ENCODE measurements at places on chromosomes 6 and 20.

DNA sequence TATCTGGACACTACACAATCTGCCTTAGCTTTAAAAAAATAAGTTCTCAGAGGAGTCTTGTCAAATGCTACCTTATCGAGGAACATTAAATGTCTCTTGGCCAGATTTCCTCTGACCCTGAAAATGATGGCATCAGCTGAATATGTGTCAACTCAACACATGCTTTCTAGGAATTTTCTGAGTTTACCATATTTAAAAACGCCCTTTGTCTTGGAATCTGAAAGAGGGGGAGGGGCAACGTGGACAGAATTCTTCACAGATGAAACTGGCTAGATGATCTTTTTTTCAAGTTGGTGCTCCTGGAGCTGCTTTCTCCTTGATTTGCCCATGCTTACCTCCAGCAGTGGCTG is 5.1 kb downstream of the SOX4 start:
- no peak for DNase-seq

GRCh38 chr6:133991096-133991593 is 38.1 kb downstream of the TBPL1 start:
- no peak for DNase-seq

DNA sequence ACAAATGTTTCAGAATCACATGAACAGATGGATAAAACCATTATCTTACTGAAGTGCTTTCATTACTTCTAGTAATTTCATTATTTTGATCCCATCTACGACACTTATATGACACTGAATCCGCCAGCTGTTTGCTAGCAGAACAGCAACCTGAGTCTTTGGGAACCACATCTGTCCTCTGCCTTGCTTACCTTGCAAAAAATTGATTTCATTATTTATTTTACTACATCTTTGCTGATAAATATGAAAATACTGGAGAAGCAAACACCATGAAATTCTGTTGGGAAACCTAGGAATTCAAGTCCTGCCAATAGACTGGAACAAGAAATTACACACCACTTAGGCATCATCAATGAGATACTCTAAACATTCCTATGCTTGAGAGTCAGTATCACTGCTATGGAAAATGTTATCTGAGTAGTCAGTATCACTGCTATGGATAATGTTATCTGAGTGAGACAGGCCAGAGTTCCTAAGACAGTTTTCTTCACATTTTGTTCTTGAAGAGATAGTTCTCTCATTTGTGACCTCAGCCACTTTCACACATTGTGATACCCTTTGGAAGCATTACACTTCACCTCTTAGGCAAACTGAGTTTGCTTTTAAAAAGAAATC is 91.9 kb downstream of the PDE10A start:
- no peak for DNase-seq

- DNase-seq = no peak
Observed at GRCh38 chr20:35866418-35867202, 87.7 kb downstream of the SCAND1 start.

- DNase-seq = no peak
Observed at GRCh38 chr20:57805747-57806146, 95.9 kb upstream of the PMEPA1 start.

- no peak for DNase-seq
Observed at GRCh38 chr20:36836591-36837269, 39.2 kb upstream of the TLDC2 start.

GRCh38 chr20:21031666-21032065 is 74.5 kb downstream of the LINC00237 start:
- DNase-seq = no peak

DNA sequence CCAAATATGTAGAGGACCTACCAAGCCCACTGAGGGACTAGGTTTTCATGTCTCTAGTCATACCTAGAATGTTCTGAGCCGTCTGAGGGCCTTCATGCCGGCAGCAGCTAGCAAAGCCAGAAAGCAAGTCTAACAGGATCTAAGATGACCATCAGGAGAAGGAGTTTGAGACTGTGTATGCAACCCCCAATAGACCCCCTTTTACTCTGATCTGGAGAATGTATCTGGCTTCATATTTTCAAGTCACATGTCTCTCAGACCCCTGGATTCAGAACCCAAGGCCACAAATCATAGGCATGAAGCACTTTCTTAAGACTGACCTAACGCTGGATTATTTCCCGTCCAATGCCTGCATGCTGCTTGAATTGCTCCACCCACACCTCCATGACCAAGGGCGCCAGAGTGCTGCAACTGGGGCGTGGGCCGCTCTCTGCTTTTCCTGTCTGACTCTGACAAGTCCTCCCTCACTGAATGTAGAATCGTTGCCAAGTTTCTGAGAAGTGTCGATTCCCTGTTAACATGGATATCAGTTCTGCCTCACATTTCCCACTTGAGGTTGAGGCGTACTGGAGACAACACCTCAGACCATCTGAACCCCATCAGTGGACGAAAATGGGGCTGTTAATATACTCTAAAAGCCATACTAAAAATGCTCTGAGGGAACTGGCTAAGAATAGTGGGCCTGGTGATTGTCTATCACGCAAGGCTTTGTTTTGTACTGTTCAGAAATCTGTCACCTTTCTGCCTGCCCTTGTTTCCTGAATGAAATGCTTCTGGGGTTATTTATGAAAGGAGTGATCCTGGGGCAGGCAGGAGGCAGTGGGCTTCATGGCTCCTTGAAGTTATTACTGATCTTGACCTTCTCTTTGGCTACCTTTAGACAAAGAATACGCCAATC is 23.9 kb upstream of the ASXL1 start:
- no peak for DNase-seq

- no peak for DNase-seq
Observed at GRCh38 chr6:137967689-137968454, 100.8 kb downstream of the TNFAIP3 start.

- DNase-seq = no peak
Observed at GRCh38 chr6:81633391-81633790, 119.1 kb downstream of the TENT5A start.

DNA sequence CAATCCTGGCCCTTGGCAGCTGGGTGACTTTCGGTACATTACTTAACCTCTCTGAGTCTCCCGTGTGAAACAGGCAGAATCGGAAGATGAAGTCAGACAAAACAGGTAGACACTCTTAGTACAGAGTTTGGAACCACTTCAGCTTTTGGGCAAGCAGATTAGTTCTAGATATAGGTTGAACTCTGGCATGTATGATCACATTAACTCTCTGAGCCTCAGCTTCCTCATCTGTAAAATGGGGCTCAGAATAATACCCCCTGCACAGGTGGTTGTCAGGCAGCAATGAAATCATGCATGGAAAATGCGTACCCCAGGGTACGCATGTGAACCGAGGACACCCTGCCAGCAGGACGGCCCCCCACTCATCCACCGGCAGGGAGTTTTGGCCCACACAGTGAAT is 87.7 kb downstream of the KCNB1 start:
- no peak for DNase-seq

DNA sequence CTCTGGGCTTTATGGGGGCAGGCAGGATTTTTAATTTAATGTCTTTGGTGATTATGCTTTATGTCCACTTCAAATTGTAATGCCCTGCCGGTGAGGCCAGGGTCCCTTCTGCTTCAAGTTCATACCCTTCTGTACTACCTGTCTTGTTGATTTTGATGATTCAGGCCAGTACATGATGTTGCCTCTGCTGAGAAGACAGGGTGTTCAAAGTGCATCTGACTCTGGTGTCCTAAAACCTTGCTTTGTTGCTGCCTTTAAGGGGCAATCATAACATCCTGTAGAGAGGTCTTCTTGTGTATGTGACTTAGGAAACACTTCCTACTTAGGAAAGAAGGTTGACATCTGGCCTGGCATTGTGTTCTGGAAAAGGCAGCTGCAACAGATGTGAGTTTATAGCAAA is 113.2 kb downstream of the TMEM170B start:
- no peak for DNase-seq

DNA sequence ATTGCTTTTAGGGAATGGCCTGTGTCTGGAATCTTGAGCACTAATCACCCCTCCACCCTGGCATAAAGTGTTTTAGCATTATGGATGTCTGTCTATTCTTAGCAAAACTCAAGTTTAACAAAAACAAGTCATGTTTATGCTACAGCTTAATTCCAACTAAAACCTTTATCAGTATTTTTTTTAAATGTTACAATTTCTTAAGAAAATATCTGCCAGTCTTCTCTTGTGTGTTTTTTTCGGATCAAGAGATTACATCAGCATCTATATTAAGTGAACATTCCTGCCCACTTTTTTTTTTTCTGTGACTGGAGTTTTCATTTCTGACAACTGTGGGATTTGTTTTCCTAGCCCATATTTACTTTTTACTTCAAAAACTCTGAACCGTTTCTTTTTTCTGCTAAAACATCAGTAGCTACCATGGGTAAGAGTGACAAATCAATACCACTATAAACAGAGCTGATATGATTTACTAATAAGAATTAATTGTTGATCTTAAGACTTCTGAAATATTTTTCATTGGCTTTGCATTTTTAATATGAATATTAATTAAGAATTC is 94.3 kb downstream of the EDN1 start:
- DNase-seq = no peak

- DNase-seq = no peak
Observed at GRCh38 chr20:20274821-20275220, 93.1 kb upstream of the INSM1 start.

DNA sequence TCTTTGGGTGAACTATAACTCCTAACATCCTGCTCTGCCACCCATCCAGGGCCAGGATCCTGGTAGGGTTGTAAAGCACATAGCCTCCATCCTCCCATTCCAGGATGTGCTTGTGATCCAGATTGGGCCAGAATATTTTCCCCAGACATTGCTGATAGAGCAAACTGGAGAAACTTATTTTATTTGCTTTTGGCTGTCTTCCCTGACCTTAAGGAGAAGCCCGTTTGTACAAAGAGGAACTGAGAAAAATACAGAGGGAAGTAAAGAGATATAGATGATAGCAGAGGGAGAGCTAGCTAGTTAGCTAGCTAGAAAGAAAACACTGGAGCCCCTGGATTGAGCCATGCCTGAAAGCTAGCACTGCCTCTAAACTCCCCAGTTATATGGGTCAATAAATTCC is 9.0 kb upstream of the HDAC2 start:
- peak; percentile 27 for DNase-seq

GRCh38 chr6:150255840-150256239 is 113.0 kb upstream of the IYD start:
- no peak for DNase-seq

DNA sequence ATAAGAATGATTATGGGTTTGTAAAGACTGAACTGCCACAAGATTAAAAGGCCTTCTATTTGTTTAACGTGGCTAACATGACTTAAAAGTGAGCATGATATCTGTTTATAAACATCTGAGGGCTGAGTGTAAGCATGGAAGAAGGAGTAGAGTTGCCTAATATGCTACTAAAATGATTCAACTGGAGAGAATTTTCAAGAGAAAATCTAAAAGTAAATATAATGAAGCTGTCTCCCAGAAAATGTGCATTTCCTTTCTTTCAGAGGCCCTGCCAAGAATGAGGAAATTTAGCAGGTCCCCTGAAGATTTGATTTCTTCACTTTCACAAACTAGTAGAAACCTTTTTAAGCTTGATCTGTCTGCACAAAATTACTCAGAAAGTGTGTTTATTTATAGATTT is 4.2 kb upstream of the EYA4 start:
- DNase-seq = no peak

DNA sequence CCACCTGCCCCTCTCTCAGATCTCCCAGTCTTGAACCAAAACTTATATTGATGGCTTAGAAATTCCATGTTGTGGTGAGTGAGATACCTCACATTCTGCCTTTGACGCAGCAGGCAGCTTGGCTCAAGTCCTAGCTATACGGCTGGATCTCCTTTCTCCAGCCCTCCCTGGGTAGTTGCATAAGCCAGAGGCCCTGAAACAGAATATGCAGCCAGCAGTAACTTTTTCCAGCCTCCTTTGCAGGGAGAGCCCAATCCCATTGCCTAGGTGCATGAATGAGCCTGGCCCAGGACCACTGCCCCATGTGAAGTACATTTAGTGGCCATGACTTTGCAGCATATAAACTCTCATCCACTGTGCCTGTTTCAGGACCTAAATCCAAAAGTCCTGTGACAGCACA is 202.2 kb upstream of the CDYL start:
- no peak for DNase-seq

- no peak for DNase-seq
Observed at GRCh38 chr6:165774903-165775601, 112.0 kb upstream of the PDE10A start.

GRCh38 chr6:160331753-160332152 is 16.4 kb upstream of the SLC22A3 start:
- DNase-seq = no peak
